ENCODE measurements at places on chromosomes 5 and 9.

GRCh38 chr9:88355166-88355565, 33.1 kb upstream of the SPIN1 start:
- H3K36me3 ChIP-seq: no peaks in the 10 kb centered on the region
- H3K27me3 ChIP-seq: no peaks in the 10 kb centered on the region
- H3K27ac ChIP-seq: no peak overlapping the region
- no peak overlapping the region for H3K4me3 ChIP-seq

DNA sequence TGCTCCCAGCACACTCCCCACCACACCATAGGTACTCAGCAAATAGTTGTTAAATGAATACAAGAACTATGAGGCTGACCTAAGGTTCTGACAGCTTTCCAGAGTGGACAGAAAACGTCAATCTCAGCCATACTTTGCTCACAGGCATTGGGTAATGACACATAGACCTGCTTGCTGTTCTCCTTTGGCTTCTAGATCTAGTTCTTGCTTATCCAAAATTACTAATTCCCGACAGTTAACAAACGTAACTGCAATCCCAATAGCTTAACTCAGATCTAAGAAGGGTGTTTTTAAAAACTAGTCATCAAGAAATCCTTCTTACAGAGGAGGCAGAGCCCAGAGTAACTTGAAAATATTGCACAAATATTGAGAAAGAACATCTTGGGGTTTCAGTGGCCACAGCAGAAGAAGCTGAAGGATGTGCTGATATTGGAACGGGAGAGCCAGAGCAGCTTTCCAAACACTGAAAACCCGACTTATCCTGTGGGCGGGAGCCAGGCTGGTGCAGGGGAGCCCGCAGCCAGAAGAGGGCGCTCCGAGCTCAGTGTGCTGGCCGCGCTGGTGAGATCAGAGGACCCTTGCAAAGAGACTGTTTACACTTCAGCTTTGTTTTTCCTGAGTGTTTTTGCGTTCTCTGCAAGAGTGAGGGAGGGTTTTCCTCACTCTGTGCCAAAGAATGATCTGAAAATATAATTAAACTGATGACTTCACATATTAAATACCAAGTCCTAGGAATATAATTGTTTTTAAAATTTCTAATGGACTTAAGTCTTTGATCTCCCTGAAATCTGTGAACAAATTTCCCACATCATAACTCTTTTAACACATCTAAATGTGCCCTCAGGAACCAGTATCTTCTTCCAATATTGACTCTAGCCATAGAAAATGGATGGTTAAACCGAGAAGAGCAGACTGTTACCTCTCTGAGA, 30.3 kb downstream of the FGF1 start:
- no peak overlapping the region for H3K4me3 ChIP-seq
- no peak overlapping the region for H3K27ac ChIP-seq
- peaks cover 5% of the 10 kb centered on the region for H3K4me1 ChIP-seq
- H3K36me3 ChIP-seq: no peaks in the 10 kb centered on the region
- DNase-seq: peak; percentile 48

GRCh38 chr9:137095664-137096517, 9.1 kb downstream of the MAN1B1 start:
- peak; percentile 79 for DNase-seq
- H3K4me3 ChIP-seq: peak overlapping the region; percentile 74
- H3K27me3 ChIP-seq: no peaks in the 10 kb centered on the region
- H3K27ac ChIP-seq: peak overlapping the region; percentile 78

DNA sequence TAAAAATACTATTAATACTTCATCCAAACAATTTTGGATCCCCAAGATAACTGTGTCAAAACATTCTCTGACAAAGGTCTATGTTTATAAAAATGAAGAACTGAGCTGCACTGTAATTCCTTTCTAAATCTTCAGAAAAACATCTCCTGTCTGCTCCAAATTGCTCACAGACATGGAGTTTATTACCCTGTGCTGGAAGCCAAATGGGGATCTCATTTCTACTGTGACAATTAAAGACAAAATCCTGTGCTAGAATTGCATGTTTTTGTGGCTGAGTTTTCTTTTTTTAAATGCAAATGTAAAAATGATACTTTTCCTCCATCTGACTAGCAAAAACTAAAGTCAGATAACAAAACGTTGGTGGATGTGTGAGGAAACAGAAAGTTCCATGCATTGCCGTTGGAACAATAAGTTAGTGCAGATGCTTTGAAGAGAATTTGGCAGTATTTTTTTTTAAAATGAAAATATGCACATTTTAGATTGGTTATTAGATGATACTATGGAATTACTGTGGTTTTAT, 93.5 kb downstream of the GNA14 start:
- DNase-seq: no peak
- H3K27ac ChIP-seq: no peak overlapping the region
- H3K4me1 ChIP-seq: no peaks in the 10 kb centered on the region
- no peaks in the 10 kb centered on the region for H3K36me3 ChIP-seq
- no peak overlapping the region for H3K4me3 ChIP-seq
- no peaks in the 10 kb centered on the region for H3K27me3 ChIP-seq

- no peak for DNase-seq
- H3K4me3 ChIP-seq: no peak overlapping the region
- peak overlapping the region; percentile 7 for H3K27ac ChIP-seq
- H3K27me3 ChIP-seq: no peaks in the 10 kb centered on the region
These were observed 117.9 kb downstream of the CDC42SE2 start for GRCh38 chr5:131381777-131382176.

GRCh38 chr5:100900796-100901781, 2.0 kb downstream of the ST8SIA4 start:
- peak overlapping the region; percentile 86 for H3K27ac ChIP-seq
- DNase-seq: peak; percentile 95
- no peaks in the 10 kb centered on the region for H3K36me3 ChIP-seq
- H3K4me1 ChIP-seq: peaks cover 56% of the 10 kb centered on the region
- H3K27me3 ChIP-seq: no peaks in the 10 kb centered on the region
- peak overlapping the region; percentile 94 for H3K4me3 ChIP-seq

GRCh38 chr5:168916266-168916665, 337.1 kb upstream of the PANK3 start:
- H3K27ac ChIP-seq: no peak overlapping the region
- H3K36me3 ChIP-seq: no peaks in the 10 kb centered on the region
- no peaks in the 10 kb centered on the region for H3K4me1 ChIP-seq
- H3K4me3 ChIP-seq: no peak overlapping the region
- DNase-seq: no peak

GRCh38 chr9:19728101-19728500, 60.7 kb downstream of the SLC24A2 start:
- no peaks in the 10 kb centered on the region for H3K4me1 ChIP-seq
- no peak overlapping the region for H3K27ac ChIP-seq
- H3K27me3 ChIP-seq: no peaks in the 10 kb centered on the region
- no peak overlapping the region for H3K4me3 ChIP-seq
- no peaks in the 10 kb centered on the region for H3K36me3 ChIP-seq

GRCh38 chr5:177093082-177093712, 6.5 kb downstream of the FGFR4 start:
- H3K4me3 ChIP-seq: no peak overlapping the region
- no peaks in the 10 kb centered on the region for H3K4me1 ChIP-seq

GRCh38 chr9:97556721-97557605, 55.5 kb downstream of the TMOD1 start:
- no peak overlapping the region for H3K27ac ChIP-seq
- no peak for DNase-seq
- no peak overlapping the region for H3K4me3 ChIP-seq
- H3K27me3 ChIP-seq: no peaks in the 10 kb centered on the region
- H3K4me1 ChIP-seq: no peaks in the 10 kb centered on the region

DNA sequence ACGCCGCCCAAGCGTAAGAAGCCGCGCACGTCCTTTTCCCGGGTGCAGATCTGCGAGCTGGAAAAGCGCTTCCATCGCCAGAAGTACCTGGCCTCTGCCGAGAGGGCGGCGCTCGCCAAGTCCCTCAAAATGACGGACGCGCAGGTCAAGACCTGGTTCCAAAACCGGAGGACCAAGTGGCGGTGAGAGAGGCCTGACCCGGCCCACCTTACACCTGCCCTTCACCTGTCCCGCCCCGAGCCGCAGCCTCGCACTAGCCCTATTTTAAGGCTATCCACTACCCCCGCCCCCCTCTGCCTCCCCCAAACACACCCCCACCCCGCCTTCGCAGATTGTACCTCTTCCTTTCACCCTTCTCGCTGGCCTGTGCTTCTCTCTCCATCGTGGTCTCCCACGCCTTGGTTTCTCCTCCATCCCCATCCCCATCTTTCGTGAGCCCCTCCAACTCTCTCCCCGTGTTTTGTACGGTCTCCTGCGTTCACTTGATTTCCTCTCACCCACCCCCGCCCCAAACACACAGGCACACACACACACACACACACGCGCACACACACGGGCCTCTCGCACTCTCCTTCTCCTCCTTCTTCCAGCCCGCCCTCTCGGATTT, 1.3 kb downstream of the TLX3 start:
- no peak overlapping the region for H3K27ac ChIP-seq
- H3K36me3 ChIP-seq: no peaks in the 10 kb centered on the region
- DNase-seq: no peak
- no peak overlapping the region for H3K4me3 ChIP-seq

GRCh38 chr9:19163631-19164030, 36.3 kb upstream of the PLIN2 start:
- no peaks in the 10 kb centered on the region for H3K36me3 ChIP-seq
- DNase-seq: no peak
- peaks cover 16% of the 10 kb centered on the region for H3K4me1 ChIP-seq
- H3K27me3 ChIP-seq: no peaks in the 10 kb centered on the region
- no peak overlapping the region for H3K27ac ChIP-seq

GRCh38 chr5:119332208-119332607, 23.6 kb upstream of the TNFAIP8 start:
- peaks cover 98% of the 10 kb centered on the region for H3K4me1 ChIP-seq
- H3K4me3 ChIP-seq: peak overlapping the region; percentile 27
- no peaks in the 10 kb centered on the region for H3K27me3 ChIP-seq
- no peak overlapping the region for H3K27ac ChIP-seq
- no peak for DNase-seq

DNA sequence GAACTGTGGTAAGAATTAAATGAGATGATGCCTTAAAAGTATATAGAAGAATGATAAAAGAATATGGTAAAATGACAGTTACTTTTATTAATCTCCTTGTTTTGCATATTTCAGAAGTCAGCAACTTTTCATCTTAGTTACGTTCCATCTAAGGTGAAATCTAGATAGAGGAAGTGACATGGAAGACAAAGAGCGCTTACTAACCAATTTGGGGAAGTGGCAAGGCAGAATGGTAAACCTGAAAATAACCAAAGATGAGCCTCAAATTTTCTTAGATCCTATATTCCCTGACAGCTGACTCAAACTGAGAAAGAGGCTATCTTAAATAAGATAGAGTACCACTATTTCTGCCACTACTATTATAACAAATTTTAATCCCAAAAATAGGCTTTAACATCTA, 52.5 kb downstream of the FGF10 start:
- no peak overlapping the region for H3K4me3 ChIP-seq
- no peaks in the 10 kb centered on the region for H3K27me3 ChIP-seq
- H3K27ac ChIP-seq: no peak overlapping the region
- no peak for DNase-seq
- H3K4me1 ChIP-seq: no peaks in the 10 kb centered on the region

- H3K4me3 ChIP-seq: peak overlapping the region; percentile 97
- H3K27ac ChIP-seq: peak overlapping the region; percentile 98
- DNase-seq: peak; percentile 91
- H3K36me3 ChIP-seq: no peaks in the 10 kb centered on the region
- peaks cover 27% of the 10 kb centered on the region for H3K4me1 ChIP-seq
These were observed 88.8 kb downstream of the ANXA2R start for GRCh38 chr5:42951293-42951840.

DNA sequence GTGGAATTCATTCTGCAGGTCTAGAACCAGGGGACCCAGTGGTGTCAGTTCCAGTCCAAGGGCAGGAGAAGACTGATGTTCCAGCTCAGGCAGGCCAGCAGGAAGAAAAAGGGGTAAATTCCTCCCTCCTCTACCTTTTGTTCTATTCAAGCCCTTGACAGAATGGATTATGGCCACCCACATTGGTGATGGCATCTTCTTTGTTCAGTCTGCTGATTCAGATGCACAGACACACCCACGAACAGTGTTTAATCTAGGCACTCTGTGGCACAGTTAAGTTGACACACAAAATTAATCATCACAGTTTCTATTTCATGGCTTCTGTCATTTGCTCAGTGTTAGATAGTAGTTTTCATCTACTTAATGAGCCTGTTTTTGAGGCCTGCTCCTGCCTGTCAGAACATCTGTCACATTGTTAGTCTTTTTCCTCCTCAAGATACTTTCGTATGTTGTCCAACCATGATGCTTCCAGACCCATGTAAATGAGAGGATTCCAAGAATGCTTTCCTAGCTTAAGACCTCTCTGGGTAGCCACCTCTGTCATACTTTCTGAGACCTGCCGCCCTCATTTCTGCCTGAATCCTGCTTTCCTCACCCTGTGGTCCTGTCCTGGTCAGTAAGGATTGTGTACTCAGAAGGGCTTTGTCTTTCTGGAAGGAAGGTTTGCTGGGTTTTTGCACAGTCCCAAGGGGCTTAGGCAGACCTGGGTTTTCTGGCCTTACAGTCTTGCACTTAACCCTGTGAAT, 72.5 kb downstream of the SPIN1 start:
- no peak for DNase-seq
- H3K4me1 ChIP-seq: no peaks in the 10 kb centered on the region
- no peaks in the 10 kb centered on the region for H3K27me3 ChIP-seq

GRCh38 chr5:36526537-36526936, 79.9 kb upstream of the SLC1A3 start:
- H3K27me3 ChIP-seq: no peaks in the 10 kb centered on the region
- no peak overlapping the region for H3K27ac ChIP-seq
- DNase-seq: no peak
- no peak overlapping the region for H3K4me3 ChIP-seq
- H3K4me1 ChIP-seq: no peaks in the 10 kb centered on the region
- H3K36me3 ChIP-seq: no peaks in the 10 kb centered on the region

DNA sequence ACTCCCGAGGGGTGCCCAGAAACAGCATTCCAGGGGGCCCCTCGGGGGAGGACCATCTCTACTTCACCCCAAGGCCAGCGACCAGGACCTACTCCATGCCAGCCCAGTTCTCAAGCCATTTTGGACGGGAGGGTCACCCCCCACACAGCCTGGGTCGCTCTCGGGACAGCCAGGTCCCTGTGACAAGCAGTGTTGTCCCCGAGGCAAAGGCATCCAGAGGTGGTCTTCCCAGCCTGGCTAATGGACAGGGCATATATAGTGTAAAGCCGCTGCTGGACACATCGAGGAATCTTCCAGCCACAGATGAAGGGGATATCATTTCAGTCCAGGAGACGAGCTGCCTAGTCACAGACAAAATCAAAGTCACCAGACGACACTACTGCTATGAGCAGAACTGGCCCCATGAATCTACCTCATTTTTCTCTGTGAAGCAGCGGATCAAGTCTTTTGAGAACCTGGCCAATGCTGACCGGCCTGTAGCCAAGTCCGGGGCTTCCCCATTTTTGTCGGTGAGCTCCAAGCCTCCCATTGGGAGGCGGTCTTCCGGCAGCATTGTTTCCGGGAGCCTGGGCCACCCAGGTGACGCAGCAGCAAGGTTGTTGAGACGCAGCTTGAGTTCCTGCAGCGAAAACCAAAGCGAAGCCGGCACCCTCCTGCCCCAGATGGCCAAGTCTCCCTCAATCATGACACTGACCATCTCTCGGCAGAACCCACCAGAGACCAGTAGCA, 83.9 kb downstream of the GOLPH3 start:
- no peaks in the 10 kb centered on the region for H3K27me3 ChIP-seq
- no peaks in the 10 kb centered on the region for H3K36me3 ChIP-seq
- H3K4me1 ChIP-seq: no peaks in the 10 kb centered on the region
- no peak overlapping the region for H3K27ac ChIP-seq
